ENCODE measurements at places on chromosomes 13 and 19. TPM values are rescaled to one million over a fixed set of nuclear protein-coding genes. Genes with fewer than 3 reads are reported as not detected.

GRCh38 chr19:18456974-18457373 lies 19.0 kb upstream of the ISYNA1 start:
- DNase-seq: peak; percentile 93

- no peak for DNase-seq
These were observed 43.8 kb downstream of the ESD start for GRCh38 chr13:46753137-46753536.

GRCh38 chr19:33117501-33117900 lies 14.4 kb upstream of the WDR88 start:
- DNase-seq: no peak

DNA sequence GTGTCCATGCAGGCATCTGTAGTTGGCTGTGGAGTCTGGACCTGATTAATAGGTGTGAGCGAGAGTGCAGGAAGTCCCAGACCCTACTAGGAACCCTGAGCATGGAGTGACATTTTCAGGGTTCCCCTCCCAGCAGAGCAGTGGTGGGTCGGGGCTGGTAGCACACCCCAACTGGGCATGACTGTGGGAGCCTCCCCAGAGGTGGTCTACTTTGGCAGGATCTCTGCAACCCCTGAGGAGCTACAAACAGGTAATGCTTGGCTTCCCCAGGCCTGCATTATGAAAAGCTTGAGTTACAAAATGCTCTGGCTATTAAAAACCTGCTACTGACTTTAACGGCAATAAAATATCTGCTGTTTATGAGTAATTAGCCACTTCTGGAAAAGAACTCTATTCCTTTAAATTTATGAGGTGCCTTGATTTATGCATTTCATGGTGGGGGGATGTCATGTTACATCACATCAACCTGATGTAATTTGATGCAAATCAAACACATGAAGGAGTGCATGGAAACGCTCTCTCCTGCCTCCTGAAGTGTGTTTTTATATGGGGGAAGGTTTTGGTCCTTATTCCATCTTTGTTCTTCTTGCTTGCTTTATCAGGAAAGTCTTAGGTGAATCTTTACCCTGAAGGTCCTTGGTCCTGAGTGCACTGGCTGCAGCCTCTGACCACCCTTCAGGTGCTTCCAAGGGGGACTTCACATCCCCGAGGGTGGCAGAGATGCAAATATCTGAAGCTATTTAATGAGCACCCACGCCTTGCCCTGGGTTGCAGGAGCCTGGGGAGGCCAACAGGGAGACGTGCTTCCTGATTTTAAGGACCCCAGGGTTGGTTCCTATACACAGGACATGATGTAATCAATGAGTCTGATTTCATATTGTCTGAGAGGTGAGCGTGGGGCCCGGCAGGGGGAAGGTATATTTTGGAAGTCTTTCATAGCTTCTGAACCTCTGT lies 54.0 kb downstream of the ZNF536 start:
- no peak for DNase-seq

DNA sequence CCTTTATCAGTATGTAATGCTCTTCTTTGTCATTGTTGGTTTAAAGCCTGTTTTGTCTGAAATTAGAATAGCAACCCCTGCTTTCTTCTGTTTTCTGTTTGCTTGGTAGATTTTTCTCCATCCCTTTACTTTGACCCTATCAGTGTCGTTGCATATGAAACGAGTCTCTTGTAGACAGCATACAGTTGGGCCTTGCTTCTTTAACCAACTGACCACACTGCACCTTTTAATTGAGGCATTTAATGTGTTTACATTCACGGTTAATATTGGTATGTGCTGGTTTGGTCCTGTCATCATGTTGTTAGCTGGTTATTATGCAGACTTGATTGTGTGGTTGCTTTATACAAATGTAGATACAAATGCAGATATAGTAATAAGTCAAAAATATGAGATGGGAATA lies 71.1 kb downstream of the PDS5B start:
- DNase-seq: no peak

DNA sequence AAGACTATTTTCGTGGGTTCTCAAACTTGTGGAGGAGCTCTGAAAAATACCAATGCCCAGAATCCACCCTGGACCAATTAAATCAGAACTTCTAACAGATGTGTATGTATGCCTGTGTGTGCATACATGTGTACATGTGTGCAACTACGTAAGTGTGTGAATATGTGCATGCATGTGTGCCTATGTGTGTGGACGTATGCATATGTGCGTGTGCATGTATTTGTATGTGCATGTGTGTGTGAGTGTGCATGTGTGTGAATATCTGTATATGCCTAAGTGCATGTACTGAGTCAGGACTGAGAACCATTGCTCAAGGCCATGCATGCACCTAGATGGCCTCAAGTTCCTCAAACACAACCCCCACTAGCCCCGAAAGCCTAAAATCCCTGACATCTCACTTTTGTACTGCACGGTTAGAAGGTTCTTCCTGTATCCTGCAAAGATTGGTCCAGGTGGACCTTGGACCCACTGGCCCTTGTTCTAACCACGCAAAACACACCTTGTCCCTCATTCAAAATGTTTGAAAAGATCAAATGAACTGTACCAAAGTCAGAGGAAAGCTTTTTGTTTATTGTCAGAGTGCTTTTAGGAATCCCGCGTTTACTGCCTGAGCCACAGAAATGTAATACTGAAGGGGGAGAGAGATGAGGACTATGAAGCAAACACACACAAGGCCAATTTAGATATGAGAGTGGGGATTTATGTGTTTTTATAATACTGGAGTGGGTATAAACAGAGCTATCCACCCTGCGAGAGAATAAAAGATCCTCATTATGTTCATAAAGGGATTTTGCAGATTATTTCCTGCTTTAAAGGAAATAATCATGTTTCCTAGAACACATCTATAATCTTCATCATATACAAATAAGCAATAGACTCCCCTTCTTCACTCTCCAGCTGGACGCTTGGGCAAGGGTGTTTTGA lies 39.1 kb downstream of the LATS2 start:
- no peak for DNase-seq

SGCG gene
- total RNA-seq: 15.4 TPM

CACNG8 gene
- total RNA-seq: 0.05 TPM

IGSF23 gene
- total RNA-seq: not detected

UGGT2 gene
- 8.8 TPM for total RNA-seq

DNA sequence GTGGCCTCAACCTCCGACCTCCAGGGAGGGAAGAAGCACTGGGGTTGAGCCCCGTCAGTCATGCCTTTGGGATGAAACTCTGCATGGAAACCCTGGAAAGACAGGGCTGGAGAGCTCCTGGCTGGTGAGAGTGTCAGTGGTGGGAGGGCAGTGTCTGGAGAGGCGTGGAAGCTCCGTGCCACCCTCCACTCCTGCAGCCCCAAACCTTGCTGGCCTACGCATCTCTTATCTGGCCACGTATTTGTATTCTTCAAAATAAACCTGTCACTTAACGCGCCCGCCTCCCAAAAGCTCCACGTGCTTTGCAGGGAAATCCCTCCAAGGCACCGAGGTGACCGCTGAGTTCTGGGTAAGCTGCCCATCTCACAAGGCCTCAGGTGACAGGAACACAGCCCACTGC lies 84.3 kb downstream of the TEX29 start:
- DNase-seq: no peak

PTH2 gene
- total RNA-seq: not detected

DNA sequence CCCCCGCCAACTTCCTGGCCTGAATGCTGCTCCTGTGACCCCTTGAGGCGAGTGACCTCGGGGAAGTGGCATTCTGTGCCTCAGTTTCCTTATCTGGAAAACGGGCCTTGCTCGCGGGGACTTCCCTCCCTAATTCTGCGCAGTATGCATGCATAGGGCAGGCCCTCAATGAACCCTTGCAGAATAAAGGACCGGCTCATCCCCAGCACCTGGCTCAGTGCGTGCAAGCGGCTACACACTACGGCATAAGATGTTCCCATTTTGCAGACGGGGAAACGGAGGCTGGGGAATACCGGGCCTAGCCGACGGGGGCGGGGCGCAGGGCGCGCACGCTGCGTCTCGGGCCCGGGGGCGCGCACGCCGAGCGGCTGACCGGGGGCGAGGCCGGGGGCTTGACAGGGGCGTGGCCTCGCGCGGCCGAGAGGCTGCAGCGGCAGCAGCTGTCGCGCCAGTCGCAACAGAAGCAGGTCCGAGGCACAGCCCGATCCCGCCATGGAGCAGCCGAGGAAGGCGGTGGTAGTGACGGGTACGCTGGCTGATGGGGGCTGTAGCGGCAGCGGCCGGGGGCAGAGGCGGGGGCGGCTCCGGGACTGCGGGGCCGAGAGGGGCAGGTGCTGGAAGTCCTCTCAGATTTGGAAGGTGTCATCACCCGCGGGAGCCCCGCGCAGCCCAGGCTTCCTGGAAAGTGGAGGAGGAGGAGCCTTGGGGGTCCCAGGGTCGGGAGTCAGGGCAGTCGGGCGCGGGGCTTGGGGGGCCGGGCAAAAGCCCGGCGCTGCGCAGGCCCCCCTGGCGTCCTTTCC lies at the start of gene PGPEP1:
PGPEP1 (plus strand) TSS at position 409 of the 800 bp plus-strand sequence; CDS start at position 493, 84 bp downstream.
- peak; percentile 65 for DNase-seq

LSR gene
- 0.33 TPM for total RNA-seq

- no peak for DNase-seq
These were observed 66.1 kb upstream of the ABCC4 start for GRCh38 chr13:95367309-95367843.

CLC gene
- total RNA-seq: not detected

Data from MG63 (cell line).